NCI-H510A treated with DMSO at 0.1 percent for 48 hours (cell line): ENCODE measurements at places on chromosomes 6 and 20.

DNA sequence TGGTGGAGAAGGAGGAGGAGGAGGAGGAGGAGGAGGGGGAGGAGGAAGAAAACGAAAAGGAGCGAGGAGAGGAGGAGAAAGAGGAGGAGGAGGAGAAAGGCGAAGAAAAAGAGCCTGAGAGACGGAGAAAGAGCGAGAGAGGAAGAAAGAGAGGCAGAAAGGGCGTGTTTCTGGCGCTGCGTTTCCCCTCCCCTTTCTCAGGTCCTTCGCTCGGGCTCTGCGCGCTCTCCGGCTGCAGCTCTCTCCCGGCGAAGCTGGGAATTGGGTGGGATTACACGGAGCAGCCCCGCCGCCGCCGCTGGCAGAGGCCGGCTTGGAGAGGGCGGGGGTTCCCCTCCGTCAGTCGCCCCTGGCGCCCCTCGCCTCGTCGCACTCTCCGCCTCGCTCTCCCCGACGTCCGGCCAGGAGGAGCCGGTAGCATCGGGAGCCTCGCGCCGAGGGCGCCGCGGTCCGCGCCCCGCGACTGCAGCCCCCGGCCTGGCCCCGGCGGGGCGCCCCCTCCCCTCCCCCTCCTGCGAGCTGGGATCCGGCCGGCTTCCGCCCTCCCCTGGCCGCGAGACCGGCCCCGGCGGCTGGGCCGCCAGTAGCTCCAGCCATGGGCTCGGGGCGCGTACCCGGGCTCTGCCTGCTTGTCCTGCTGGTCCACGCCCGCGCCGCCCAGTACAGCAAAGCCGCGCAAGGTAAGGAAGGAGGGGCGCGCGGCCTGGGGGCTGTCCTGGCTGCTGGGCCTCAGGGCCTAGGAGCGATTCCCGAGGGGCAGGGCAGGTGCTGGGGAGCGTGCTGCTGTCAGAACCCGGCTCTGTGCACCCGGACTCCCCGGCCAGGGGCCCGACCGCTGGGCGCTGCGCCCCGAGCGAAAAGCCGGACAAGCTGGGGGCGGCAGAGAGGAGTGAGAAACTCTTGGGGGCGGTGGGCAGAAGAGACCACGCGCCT lies at the start of gene SCUBE3:
SCUBE3 (plus strand) TSS at position 133 of the 933 bp plus-strand sequence; CDS start at position 596, 463 bp downstream.
- peak; percentile 60 for DNase-seq

- no peak for DNase-seq
Measured at GRCh38 chr6:165635965-165636364, 27.1 kb downstream of the PDE10A start.

- DNase-seq: no peak
Measured at GRCh38 chr6:132765560-132765959, 7.9 kb upstream of the VNN2 start.

DNA sequence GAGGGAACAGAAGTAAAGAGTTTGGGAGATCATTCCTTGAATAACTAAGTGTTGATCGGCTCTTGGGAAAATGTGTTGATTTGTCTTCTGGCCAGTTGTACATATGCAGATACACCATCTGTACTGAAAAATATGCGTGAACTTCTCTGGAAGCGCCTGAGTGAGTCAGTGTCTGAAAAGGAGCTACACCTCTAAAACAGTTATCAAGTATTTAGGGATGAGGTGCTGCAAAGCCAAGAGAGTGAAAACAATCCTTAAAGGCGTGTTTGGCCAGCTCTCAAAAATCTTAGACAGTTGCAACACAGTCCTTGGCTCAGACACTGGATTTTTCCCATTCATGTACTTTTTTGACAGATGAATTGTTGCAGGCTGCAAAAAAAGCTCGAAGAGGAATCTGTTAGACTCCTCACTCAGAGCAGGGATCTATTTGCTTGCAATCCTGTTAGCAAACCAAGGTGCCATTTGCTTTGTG lies 61.3 kb downstream of the BMP6 start:
- DNase-seq: no peak

- DNase-seq: no peak
Measured at GRCh38 chr6:135853986-135854385, 2.5 kb downstream of the PDE7B start.
